ENCODE measurements at places on chromosomes 1 and 21.

GRCh38 chr1:231507476-231508355 is 20.8 kb upstream of the TSNAX start:
- no peak for DNase-seq

GRCh38 chr1:39990428-39990827 is 35.5 kb downstream of the MFSD2A start:
- DNase-seq: no peak

DNA sequence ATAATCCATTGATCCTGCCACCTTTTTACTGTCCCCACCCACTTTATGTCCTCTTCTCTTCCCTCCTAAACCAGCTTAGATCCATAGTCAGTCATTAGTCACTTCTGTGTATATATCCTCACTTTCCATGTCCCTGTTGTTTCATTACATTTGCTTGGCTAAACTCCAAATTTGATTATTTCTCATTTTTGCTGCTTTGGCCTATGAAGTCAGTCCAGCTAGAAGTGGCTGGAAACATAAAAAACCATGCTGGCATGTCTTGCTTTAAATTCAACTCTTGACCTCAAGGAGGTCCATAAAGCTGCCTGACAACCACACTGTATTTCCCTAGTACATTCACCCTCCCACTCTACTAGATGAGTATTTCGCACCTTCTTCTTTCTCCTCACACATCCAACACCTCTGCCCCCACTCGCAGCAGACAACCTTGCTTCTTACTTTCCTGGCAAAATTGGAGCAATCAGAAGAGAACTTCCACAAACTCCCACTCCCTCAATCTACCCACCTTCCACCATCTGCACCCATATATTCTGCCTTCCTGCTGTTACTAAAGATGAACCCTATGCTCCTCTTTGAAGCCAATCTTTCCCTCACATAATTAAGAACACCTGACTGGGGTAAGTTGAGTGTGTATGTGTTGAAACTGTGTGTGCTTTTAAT is 72.1 kb downstream of the ZNF648 start:
- DNase-seq: no peak

GRCh38 chr1:53557369-53557768 is 98.2 kb downstream of the DMRTB1 start:
- DNase-seq: no peak

DNA sequence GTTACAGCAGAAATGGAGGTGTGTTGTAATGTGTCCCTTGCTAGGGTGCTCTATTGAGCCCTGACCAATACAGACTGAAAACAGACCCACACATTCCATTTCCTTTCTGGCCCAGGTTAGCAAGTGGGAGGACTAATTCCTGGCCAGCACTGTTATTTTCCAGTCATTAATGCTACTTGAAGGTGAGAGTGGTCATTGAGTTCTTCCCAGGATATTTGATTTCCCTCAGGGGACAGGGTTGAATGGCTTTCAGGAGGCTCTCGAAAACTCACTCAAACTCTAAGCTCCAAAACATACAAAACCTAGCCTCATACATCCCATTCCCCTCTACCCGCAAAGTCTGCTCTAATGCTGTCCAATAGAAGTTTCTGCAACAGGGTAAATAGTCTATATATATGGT is 6.2 kb downstream of the LRRC52 start:
- DNase-seq: no peak

DNA sequence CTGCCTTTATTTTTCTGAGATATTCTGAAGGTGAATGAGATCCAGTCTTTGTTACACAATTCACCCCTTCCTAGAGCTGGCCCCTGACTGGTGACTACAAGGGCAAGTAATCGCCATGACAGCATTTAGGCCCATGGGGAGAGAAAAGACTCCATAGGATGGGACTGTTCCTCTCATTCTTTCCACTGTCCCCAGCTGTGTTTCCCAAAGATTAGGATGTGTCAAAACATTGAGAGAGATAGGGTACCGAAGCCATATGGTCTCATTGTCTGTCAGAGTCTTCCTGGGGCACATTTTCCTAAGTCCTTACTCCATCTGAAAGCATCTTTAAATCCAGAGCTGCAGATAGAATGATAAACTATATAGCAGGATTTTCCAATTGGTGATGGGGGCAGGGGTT is 423.5 kb downstream of the OMA1 start:
- no peak for DNase-seq

DNA sequence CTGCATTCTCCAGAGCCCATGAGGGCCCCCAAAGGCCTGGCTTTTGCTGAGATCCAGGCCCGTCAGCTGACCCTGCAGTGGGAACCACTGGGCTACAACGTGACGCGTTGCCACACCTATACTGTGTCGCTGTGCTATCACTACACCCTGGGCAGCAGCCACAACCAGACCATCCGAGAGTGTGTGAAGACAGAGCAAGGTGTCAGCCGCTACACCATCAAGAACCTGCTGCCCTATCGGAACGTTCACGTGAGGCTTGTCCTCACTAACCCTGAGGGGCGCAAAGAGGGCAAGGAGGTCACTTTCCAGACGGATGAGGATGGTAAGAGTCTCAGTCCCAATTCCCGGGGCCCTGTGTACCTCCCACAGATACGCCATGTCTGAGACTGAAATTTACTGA is 39.1 kb downstream of the PTPRU start:
- DNase-seq: no peak

- DNase-seq: no peak
These were observed 113.2 kb downstream of the RUNX1 start for GRCh38 chr21:34935898-34936297.

GRCh38 chr1:181660621-181661020 is 177.3 kb downstream of the CACNA1E start:
- no peak for DNase-seq

DNA sequence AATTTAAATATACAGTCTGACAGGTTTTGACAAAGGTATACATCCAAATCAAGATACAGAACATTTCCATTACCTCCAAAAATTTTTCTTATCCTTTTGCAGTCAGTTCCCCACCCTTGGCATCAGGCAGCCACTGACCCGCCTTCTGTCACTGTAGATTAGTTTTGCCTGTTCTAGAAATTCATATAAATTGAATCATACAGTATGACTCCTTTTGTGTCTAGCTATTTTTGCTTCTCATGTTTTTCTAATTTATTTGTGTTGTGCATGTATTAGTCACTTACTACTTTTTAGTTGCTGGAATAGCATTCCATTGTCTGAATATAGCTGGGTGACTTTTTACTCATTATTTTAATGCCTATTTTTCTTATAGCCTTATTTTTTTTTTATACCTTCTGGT is 3.8 kb downstream of the UTP25 start:
- DNase-seq: no peak

GRCh38 chr1:225670806-225671733 is 18.1 kb upstream of the ENAH start:
- no peak for DNase-seq

GRCh38 chr1:219990782-219991510 is 55.4 kb downstream of the EPRS1 start:
- peak; percentile 33 for DNase-seq

- no peak for DNase-seq
These were observed 92.9 kb upstream of the BARHL2 start for GRCh38 chr1:90809996-90810395.

DNA sequence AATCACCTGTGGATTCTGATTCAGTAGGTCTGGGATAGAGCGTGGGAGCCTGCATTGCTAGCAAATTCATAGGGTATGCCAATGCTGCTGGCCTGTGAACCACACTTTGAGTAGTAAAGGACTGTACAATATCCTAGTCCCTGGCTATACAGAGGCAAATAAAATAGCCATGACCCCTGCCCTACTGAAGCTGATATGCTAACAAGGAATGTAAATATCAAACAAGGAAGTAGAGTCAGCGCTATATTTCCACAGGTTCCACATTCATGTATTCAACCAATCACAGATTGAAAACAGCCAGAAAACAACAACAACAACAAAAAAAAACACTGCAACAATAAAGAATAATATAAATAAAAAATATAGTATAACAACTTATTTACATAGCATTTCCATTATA is 77.8 kb downstream of the TM2D1 start:
- DNase-seq: no peak

GRCh38 chr1:193265716-193266115 is 79.3 kb upstream of the B3GALT2 start:
- DNase-seq: no peak

- no peak for DNase-seq
These were observed 28.2 kb downstream of the STYXL2 start for GRCh38 chr1:167122121-167122480.

GRCh38 chr1:223788746-223789415 is 56.9 kb downstream of the TP53BP2 start:
- no peak for DNase-seq

GRCh38 chr1:66154394-66154793 is 361.7 kb downstream of the PDE4B start:
- DNase-seq: no peak

DNA sequence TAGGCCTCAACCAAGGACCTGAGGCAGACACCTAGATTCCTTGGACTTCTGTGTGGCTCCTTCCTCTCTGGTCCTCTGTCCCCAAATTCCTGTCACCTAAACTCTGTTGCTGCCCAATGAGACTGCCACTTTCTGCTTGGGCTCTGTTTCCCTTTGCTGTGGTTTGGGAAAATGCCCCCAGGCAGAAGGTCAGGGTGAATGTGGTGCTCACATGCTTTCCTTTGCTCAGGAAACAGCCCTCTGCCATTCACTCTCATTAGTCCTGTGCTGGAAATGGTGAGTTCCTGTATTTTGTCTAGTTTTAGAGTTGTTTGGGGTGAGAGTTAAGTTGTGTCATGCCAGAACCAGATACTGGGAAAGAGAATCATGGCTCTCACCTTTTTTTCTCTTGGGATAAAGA is 22.7 kb upstream of the SHE start:
- DNase-seq: no peak

DNA sequence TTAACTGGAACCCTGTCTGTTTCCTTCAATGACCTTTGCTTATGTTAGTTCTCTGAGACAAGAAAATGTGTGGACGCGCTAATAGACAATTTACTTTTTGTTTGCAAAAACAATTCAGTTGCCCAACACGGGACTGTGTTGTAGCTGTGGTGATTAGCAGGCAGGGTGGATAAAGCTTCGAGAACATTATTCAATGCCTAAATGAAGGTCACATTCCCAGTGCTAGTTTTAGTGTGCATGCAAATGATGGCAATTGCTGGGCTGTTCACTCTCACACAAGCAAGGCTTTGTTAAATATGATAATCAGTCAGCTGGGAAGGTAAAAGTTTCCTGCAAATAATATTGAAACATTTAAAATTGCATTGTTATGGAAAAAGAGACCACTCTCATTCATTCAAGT is 188.4 kb downstream of the BACH1 start:
- peak; percentile 27 for DNase-seq

Measured in retina (tissue), 1 donor.